Activated T-helper 1 cell treated with anti-CD3 and anti-CD28 coated beads, Interleukin-12 subunit alpha, Interleukin-12 subunit beta, Interleukin-2, Interleukin-4 antibody, amounts not matched to agents 30 ng/mL and 10 ng/mL and 1 ng/mL, durations not matched to agents 14 hours and 24 hours and 36 hours (primary cell): ENCODE measurements at places on chromosomes 7 and 10. TPM values are rescaled to one million over a fixed set of nuclear protein-coding genes. Genes with fewer than 3 reads are reported as not detected.

- H3K27me3 ChIP-seq, result peaks cover 2% of the 10 kb centered on the region
- H3K36me3 ChIP-seq, result no peaks in the 10 kb centered on the region
- H3K4me1 ChIP-seq, result peaks cover 10% of the 10 kb centered on the region
- DNase-seq, result peak; percentile 79
Observed at GRCh38 chr10:128011059-128011979, 104.4 kb downstream of the PTPRE start.

- no peaks in the 10 kb centered on the region for H3K36me3 ChIP-seq
- H3K4me1 ChIP-seq, result no peaks in the 10 kb centered on the region
- no peak overlapping the region for H3K27ac ChIP-seq
- no peak overlapping the region for H3K4me3 ChIP-seq
- no peak for DNase-seq
Observed at GRCh38 chr10:112634096-112634830, 187.2 kb downstream of the VTI1A start.

Gene ERVW-1
- total RNA-seq, result not detected in 2 replicates

GRCh38 chr7:127884066-127884559, 147.1 kb downstream of the LRRC4 start:
- no peak overlapping the region for H3K4me3 ChIP-seq
- H3K27me3 ChIP-seq, result no peaks in the 10 kb centered on the region
- H3K27ac ChIP-seq, result no peak overlapping the region
- DNase-seq, result no peak
- H3K36me3 ChIP-seq, result peaks cover 22% of the 10 kb centered on the region

- peak overlapping the region; percentile 77 for H3K27ac ChIP-seq
- H3K27me3 ChIP-seq, result no peaks in the 10 kb centered on the region
- DNase-seq, result no peak
- peak overlapping the region; percentile 94 for H3K4me3 ChIP-seq
- peaks cover 47% of the 10 kb centered on the region for H3K36me3 ChIP-seq
- H3K4me1 ChIP-seq, result peaks cover 59% of the 10 kb centered on the region
Observed at GRCh38 chr10:30436671-30437030, 2.7 kb downstream of the MAP3K8 start.
